ENCODE measurements at places on chromosomes 6 and 20.

GRCh38 chr6:149545258-149545753 lies 537 bp downstream of the PPIL4 start:
- peak; percentile 13 for DNase-seq

DNA sequence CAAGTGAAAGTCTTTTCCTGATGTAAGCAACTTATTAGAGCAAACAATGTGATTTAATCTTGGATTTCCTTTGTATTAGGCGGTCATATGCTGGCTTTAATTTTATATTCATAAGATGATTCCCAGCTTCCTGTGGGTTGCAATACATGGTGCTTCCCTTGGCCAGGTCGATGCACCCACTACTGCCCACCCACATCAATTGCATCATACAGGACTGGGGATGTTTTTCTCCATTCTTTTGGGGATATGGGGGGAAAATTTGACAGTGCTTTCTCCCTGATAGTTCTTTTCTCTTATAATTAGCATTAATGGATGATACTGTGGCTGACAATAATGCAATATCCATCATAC lies 187.6 kb downstream of the JARID2 start:
- DNase-seq = no peak

GRCh38 chr6:111663692-111664564 lies 58.2 kb upstream of the TRAF3IP2 start:
- no peak for DNase-seq

DNA sequence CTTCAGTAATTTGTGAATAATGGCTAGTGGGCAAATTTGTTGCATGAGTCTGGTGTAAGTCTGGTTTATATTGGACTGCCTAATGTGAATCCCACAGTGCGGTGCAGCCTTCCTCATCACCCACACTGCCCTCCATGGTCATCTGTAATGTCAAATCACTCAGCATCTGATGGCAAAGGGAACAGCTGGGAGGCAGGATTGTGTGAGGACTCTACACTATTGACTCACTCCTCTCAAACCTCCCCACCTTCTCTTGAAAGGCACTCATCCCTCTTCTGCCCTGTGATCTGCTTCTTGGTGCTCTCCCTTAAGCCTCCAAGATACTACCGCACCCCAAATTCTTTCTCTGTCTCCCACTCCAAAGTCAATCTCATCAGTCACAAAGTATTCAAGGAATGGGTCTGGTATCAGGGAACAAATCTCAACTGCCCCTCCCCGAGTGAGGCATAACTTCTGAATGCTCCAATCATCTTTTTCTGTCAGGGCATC lies 146.0 kb upstream of the BEND6 start:
- peak; percentile 51 for DNase-seq

DNA sequence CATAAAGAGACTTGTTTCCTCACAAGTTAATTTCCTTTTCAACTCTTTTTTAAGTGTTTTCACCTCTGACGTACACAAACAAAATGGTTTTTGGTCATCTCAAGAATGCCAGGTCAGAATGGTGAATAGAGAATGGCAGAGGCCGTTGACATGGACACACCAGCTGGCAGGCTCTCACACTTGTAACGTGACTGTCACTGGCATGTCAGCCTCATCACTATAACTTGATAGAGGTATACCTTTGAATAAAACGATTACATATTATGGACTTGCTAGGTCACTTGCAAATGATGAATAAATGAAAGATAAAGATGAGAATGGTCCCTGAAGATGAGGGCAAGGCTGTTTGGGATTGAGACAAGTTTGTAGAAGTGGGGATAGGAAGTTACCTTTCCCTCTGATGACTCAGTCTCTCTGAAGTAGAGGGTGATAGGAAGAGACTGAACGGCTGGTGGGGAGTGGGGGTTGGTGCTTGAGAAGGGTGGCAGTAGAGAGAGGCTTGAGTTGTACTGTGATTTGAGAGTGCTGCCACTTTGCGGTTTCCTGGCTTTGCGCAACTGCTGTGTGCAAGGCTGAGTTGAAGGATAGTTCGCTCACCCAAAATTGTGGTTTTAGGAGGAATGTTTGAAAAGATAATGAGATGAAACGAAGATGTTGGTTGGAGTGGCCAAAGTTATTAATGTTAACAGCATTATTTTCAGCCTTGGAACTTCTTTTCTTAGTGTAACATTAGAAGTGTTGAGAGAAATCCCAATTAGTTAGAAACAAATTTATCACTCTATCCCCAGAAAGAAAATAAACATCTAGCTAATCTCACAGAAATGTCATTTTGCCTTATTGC lies 30.3 kb downstream of the TBPL1 start:
- DNase-seq = no peak

DNA sequence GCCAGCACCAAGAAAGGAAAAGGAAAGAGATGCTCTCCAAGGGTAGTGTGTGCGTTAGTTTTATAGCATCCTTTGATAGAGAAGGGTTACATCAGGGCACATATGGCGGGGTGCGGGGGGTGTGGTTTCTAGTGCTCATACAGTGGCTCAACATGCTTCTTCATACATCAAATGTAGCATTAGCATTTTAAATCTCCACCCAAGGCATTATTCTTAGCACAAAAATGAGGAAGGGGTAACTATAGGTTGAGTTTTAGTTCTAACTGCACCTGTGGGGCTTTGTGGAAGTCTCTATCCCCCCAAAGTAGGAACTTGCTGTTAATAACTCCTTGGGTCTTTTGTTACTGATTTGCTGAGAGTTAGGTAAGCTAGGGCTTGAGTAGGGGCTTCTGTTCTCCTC lies 89.3 kb downstream of the CEP57L1 start:
- DNase-seq = no peak

GRCh38 chr6:97205966-97206365 lies 77.0 kb downstream of the MMS22L start:
- DNase-seq = no peak

DNA sequence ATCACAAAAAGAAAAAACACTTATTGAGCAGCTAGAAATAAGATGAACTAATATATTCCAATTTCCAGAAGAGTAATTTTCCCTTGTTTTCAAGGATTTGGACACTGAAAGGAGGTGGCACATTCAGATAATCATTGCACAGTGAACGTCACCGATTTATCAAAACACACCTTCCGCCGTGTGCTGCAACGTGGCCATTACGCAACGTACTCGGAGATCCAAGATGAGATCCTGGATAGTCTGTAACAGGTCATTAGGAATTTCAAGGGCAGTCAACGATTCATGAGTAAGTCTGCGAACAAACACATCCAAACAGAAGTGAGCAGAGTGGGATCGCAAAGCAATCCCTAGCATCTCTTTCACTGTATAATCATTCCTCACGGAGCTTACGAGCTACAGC lies 93.0 kb downstream of the HUS1B start:
- DNase-seq = no peak

DNA sequence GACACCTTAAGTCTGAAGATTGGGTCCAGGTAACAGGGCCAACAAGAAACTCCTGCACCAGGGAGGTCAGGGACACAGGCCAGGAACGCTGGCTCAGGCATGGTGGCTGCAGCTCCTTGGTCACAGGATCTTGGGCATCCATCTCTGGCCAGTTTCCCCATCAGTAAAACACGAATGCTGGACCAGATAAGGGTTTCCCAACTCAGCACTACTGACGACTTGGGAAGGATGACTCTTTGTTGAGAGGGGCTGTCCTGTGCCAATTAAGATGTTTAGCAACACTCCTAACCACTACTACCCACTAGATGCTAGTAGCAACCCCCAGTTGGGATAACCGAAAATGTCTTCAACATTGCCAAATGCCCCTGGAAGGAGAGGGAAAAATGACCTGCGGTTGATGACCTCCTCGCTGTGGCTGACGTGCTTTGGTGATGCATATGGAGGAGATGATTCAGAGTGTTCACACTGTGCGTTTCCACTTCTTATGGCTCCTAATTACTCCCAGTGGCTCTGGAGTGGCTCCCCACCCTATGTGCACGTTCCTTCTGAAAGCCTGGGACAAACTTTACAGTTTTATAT lies 261.9 kb downstream of the CDH26 start:
- DNase-seq = no peak

DNA sequence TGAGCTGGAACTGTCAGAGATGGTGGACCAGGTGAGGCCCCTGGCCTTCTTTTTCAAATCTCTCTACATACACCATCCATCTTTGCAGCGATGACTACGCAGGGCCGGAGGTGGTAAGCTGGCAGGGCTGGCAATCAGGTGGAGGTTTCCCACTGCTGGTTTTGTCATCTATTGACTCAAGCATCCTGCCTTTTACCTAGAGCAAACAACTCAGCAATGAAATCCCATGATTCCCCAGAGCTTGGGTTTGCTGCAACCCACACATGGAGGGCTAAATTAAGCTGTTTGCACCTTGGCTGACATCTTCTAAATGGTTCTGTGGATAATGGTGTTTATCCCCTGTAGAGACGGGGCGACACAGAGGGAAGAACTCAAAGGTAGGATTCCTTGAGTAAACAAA lies 170.2 kb downstream of the SCP2D1 start:
- DNase-seq = no peak

DNA sequence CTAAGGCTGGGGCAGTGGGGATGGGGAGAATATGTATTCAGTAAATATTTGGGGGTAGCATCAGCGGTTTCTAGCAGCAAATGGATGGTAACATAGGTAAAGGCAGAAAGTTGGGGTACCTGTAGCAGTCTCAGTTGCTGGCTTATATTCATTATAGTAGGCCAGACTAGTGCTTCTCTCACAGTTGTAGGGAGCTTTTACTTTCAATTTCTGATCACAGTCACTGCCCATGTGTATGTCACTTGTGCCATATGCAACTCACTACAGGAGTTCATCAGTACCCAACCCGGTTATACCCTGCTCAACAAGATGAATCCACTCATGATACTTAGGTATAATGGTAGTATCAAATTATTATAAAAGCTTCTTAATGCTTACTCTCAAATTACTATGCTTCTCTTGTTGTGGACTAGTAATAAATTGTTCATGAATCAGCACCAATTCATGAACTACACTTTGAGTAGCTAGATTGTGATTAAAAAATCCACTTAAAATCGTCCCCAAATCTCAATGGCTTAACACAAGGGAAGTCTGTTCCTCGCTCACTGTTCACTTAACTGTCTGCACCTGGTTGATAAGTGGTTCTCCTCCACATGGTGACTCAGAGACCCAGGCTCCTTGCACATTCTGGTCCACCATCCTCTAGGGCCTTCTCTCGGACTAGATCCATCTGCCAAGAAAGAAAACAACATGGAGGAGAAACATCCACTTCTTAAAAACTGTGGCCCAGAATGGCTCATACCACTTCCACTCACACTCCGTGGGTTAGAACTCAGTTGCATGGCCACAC lies 31.3 kb upstream of the MYLIP start:
- no peak for DNase-seq

GRCh38 chr6:41687501-41688175 lies 47.8 kb downstream of the TFEB start:
- no peak for DNase-seq

DNA sequence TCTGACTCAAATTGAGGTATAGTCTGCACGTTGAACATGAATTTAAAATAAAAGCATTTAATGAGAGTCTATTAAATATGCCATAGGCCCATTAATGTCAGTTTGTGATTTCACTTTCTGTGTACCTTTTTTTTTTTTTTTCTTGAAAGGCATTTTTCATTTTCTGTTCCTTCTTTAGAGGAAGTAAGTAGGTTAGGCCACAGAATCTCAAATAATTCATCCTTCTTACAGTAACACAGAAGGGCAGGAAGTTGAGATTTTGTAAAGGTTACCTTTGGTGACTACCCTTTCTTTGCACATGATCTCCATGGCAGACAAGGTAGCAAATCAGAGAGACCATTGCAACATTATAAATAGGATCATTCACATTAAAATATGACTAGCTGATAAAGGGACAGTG lies 9.6 kb downstream of the L3MBTL3 start:
- DNase-seq = no peak

- DNase-seq = no peak
These were observed 69.8 kb upstream of the PHACTR2 start for GRCh38 chr6:143607974-143608373.

- no peak for DNase-seq
These were observed 107.9 kb upstream of the PREP start for GRCh38 chr6:105510746-105511145.

- DNase-seq = no peak
These were observed 570 bp upstream of the PLCB4 start for GRCh38 chr20:9068233-9068801.

- DNase-seq = no peak
These were observed 35.1 kb upstream of the UNC93A start for GRCh38 chr6:167255918-167256553.

GRCh38 chr6:20202699-20203302 lies 9.5 kb downstream of the MBOAT1 start:
- DNase-seq = no peak

- no peak for DNase-seq
These were observed 8.5 kb downstream of the SCGN start for GRCh38 chr6:25660512-25660911.

Measured in DMS 273 treated with DMSO at 0.1 percent for 48 hours (cell line).